Kidney (tissue), 22 donors: ENCODE measurements at places on chromosomes 3 and 15.
A peak's percentile ranks its signal among the peaks of the same experiment; 100 is the strongest.

DNA sequence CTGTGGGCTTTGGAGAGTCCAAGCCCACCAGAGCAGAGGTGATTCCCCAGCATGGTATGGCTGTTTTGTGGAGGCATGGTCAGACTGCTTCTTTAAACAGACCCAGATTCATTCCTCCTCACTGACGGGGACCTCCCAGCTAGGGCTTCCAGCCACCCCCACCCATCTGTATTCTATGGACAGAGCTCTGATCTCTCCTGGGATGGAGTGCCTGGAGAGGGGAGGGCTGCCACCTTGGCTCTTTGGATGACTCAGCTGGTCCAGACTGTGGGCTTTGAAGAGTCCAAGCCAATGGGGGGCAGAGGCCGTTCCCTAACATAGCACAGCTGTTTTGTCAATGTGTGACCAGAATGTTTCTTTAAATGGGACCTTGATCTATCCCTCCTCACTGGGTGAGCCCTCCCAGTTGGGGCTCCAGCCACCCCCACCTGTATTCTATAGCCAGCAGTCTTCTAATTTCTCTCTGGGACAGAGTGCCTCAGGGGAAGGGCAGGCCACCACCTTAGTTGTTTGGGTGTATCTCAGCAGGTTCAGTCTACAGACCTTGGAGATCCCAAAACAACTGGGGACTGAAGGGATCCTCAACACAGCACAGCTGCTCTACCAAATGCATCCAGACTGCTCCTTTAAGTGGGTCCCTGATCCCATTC is 122.0 kb upstream of the OSTN start:
- DNase-seq: no peak

DNA sequence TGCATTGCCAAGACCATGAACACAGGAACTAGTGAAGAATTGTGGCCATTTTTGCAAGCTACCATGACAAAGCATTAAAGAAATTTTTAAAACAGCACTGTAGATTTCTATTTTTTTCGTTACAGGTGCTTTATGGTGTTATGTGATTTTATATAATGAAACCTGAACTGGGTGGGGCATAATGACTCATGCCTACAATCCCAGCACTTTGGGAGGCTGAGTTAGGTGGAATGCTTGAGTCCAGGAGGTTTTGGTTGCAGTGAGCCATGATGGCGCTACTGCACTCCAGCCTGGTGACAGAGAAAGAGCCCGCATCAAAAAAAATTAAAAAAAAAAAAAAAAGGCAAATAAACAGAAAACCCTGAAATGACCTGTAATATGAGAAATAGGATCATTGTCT is 846.7 kb downstream of the EPHA3 start:
- no peak for DNase-seq

GRCh38 chr3:175989161-175989560 is 1130.0 kb downstream of the NAALADL2 start:
- peak; percentile 12 for DNase-seq

DNA sequence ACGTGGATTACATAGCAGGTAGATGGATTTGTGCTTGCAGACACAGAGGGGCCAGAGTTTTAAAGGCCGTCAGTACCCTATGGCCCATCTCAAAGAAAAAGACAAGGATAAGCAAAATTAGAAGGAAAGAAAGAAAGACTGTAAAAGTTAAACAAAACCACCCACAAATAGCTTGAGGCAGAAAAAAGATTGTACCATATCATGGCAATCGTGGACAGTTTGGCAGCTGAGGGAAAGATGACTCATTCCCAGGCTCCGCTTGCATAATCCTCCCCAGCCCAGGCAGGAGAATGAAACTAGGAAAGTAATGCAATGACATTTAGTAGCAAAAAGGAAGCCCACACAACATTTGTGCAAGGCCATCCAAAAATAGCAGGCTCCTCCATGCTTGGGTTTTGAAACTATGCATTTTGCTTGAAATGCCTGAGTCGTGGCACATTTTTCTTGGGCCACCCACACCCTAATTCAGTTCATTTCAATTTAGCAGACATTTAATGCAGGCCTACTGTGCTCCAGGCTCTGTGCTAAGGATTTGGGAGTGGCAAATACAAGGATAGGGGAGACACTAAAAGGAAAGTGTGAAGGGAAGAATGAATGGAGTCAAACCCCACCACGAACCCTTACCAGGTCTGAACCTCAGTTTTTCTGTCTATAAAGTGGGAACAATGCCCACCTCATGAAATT is 40.9 kb upstream of the SMAD3 start:
- peak; percentile 46 for DNase-seq
